ENCODE measurements at places on chromosomes 1 and 21.

- DNase-seq = no peak
Measured at GRCh38 chr1:64645735-64646134, 99.1 kb upstream of the RAVER2 start.

DNA sequence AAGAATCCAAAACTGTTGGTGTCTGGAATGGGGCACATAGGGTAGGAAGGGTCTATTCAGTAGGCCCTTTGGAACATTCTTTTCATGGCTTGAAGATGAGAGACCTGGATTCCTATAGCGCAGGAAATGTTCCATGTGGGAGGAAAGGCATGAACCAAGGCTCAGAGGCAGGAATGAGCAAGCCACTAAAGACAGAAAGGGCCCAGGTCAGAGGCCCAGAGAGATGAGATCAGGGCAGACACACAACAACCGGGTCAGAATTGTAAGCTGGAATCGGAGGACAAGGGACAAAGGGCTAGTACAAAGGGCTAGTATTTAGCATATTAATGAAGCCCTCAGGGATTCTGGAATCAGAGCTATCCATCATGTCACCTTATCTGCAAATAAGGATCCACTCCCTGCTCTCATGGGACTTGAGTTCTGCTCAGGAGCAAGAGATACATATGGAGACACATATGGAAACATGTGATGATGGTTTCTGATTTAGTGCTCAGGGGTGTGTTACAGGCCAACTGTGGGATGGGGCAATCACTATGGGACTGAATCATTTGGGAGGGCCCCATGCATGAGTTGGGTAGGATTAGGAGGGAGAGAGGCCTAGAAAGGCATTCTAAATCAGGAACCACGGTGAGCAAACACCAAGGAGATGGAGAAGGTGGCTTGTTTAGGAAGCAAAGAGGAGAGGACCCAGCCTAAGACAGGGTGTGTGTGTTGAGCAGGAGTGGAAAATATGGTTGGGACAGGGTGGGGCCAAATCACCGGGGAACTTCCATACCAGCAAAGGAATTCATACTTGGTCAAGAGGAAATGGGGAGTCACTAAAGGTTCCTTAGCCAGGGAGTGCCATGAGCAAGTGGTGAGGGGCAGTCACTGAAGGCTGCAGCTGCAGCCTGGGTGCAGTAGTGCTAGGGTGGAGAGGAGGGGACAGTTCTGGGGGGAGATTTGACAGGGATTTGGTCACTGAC, 8.6 kb downstream of the NECTIN4 start:
- DNase-seq = no peak

- DNase-seq = no peak
Measured at GRCh38 chr1:230487773-230488428, 61.8 kb upstream of the PGBD5 start.

- no peak for DNase-seq
Measured at GRCh38 chr1:8019229-8019620, 6.9 kb downstream of the ERRFI1 start.

- DNase-seq = peak; percentile 21
Measured at GRCh38 chr21:42847051-42847707, 32.2 kb downstream of the WDR4 start.

- DNase-seq = no peak
Measured at GRCh38 chr1:89454845-89455521, 69.6 kb upstream of the LRRC8B start.

DNA sequence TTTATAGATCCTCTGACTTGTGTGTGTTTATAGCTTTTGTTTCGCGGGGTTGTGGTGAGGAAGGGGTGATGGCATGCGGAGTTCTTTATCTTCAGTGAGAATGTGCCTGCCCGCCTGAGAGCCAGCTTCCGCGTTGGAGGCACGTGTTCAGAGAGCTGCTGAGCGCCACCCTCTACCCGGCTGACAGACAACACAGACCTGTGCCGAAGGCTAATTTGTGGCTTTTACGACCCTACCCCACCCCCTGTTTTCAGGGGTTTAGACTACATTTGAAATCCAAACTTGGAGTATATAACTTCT, 14.4 kb upstream of the CD101 start:
- no peak for DNase-seq

- peak; percentile 28 for DNase-seq
Measured at GRCh38 chr1:83882906-83883305, 116.0 kb downstream of the TTLL7 start.

DNA sequence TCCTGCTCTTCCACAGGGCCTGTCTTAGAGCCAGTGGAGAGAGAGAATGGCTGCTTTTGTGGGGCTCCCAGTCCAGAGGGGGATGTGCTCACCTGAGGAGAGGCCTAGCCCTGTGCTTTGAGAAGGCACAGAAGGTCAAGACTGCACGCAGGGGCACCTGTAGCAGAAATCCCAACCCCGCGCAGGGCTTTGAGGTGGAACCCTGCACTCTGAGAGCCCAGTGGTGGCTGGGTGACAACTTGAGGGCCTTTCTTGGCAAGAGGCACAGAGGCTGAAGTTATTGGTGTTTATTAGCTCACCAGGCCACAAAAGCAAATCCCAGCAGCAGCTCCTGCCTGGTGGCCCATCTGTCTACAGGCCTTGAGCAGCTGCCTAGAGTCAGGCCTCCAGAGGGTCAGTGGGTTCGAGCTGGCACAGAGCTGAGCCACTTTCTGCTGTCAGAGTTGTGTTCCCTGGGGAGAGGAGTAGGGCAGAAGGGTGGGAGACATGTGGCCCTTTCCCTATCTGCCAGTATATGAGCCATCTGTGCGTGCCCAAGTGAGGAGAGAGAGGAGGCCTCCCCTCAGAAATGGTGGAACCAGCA, 31.4 kb downstream of the SZRD1 start:
- DNase-seq = no peak

- no peak for DNase-seq
Measured at GRCh38 chr21:46455575-46456385, 2.9 kb upstream of the DIP2A start.

DNA sequence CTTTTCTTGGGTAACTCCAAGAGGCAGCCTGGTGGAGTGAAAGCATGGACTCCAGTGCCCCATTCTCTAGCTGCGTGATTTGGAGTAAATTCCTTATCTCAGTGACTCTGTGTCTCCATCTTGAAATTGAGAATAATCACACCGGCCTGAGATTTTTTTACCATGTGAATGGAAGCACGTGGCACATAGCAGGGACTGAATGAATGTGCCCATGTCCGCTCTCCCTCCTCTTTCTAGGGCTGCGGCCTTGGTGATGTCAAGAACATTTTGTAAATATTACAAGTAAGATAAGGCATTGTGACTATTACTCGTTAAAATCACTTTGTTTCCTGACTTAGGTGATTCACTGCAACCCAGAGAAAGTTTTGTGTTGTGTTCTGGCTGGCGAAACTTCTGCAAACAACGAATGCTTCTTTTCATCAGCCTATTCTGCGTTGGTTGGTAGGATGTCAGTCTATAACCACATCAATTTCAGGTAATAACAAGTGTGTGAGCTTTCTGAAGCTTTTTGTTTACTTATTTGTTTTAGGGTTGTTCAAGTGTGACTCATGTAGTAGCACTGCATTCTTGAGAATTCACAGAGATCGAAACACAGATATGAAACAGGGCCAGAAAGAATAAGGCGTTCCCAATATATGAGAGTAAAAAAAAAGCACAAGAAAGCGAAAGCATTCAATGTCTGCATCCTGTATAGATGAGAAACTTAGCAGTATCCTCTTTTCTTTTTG, 135.7 kb upstream of the SLC45A1 start:
- no peak for DNase-seq

DNA sequence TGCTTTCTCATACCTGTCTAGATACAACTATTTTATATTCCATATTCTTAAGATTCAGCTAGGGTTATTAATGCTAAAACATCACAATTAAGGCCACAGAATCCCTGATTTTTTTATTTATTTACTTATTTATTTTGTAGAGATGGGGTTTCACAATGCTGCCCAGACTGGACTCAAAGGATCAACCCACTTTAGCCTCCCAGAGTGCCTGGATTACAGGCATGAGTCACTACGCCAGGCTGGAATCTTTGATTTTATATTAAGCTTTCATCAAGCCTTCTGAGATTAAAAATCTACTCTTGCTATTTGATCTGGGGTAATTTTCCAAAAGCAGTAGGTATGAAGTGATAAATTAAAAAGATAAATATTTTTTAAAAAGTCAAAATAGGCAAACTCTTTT, 38.9 kb downstream of the MCOLN2 start:
- no peak for DNase-seq

DNA sequence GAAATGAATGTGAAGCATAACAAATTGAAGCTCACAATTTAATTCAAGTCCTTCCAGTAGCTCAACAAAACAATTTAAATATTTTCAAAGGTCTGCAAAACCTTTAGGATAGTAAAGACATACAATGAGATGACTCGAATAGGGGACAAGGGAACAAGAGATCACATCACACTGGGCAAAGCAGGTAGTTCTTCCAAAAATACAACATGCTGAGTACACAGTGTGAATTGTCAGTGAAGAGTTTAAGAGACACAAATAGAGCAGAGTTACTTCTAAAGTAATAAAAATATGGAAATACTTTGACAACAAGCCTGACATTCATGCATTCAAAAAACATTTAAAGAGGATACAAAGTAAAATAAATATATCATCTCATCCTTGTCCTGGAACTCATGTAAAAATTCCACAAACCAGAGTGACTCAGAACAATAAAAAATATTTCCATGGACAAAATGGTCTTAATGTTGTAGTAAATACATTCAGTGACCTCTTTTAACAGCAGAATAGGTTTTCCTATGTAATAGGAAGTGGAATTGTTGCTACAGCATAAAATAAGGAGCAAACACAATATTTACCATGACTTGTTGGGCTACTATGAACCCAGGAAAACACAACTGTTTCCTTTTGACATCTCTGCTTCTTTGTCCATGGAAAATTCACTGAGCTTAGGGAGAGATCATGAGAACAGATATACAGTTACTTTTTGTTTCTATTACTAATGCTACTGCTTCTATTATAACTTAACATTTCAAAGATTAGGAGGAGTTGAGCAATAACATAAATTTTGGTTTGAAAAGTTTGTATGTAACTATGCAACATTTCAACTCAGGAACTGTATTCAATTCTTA, 83.7 kb upstream of the BCL10 start:
- DNase-seq = no peak

DNA sequence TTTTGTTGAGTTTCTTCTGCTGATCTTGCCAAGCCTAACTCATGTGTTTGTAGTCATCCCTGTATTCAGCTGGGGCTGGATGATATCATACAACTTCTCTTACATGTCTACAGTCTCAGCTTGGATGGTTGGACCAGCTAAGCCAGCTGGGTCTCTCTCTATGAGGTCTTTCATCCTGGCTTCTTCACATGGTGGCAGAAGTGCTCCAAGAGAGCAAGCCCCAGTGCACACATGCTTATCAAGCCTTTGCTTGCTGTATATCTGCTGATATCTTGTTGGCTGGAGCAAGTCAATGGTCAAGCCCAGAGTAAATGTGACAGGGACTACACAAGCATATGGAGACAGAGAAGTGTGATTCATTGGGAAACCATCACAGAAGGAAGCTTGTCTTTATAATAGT, 29.2 kb upstream of the SLC44A5 start:
- no peak for DNase-seq

DNA sequence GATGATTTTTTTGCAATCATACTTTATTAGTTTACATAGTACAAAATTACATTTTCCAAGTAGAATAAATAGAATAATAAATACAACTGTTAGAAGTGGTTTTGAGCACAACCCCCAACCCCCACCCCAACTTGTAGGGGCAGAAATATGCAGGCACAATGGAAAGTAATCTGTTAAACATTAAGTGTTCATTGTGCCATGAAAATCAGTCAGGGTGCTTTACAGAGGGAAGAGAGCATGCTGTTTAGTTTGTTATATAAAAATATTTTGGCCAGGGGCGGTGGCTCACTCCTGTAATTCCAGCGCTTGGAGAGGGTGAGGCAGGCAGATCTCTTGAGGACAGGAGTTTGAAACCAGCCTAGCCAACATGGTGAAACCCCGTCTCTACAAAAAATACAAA, 2.6 kb downstream of the OR10T2 start:
- no peak for DNase-seq

DNA sequence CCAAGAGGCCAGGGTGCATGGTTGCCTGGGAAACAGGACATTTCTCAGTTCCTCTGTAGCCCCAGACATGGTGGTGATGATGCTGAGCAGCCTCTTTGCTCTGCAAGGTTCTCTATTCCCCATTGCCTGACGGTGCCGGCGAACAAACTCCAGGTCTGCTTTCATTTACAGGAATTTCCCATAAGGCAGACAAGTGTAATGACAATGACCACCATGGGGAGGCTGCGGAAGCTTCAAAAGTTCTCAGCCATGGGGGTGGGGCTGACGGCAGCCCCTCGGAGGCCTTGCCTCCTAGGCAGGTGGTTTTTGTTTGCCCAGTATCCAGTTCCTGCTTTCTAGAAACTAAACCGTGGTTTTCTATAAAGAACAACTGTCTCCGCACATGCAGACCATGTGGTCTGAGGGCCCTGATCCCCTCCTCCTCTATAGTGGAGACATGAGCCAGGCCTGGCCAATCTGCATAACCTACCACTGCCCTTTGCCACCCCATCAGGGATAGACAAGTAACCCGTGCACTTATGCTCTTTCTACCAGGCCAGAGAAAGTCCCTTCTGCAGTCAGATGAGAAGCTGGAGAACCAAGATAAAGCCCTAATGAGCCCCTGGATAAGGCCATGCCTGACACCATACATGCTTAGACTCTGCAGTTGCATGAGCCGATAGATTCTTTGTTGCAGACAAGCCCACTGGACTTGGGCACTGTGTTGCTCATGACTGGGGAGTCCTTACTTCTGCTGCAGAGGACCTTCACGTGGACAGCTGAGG, 54.1 kb downstream of the LDLRAD2 start:
- DNase-seq = peak; percentile 74

GRCh38 chr1:7218210-7218832, 433.1 kb downstream of the CAMTA1 start:
- DNase-seq = peak; percentile 60

DNA sequence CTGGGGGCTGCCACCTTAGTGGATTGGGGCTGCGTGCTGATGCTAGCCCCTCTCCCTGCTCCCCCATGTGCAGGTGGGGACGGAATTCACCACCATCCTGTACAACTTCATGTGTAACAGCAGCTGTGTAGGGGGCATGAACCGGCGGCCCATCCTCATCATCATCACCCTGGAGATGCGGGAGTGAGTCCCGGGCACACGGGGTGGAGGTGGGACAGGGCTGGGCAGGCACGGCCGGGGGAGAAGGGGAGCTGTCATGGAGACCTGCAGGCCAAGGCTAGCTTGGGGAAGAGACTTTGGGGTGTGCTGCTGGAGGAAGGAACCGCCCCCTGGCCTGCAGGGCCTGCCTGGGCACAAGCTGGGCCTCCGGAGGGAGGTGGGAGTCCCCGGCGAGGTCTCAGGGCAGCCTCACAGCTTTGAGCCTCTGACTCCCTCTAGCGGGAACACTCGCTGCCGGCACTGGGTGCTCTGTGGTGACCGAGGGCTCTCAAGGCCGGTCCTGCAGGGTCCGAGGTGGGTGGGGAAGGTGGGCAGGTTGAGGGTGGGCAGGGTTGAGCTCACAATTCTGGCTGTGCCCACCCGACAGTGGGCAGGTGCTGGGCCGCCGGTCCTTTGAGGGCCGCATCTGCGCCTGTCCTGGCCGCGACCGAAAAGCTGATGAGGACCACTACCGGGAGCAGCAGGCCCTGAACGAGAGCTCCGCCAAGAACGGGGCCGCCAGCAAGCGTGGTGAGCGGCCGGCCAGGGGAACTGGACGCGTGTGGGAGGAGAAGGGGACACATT, 25.0 kb upstream of the CCDC27 start:
- peak; percentile 80 for DNase-seq

All from H9 (cell line).